Activated naive CD8-positive, alpha-beta T cell treated with anti-CD3 and anti-CD28 coated beads for 36 hours (primary cell): ENCODE measurements at places on chromosomes 4 and X. TPM values are rescaled to one million over a fixed set of nuclear protein-coding genes. Genes with fewer than 3 reads are reported as not detected.

The ABHD18 gene
- total RNA-seq: 18.4 TPM

The IL21 gene
- total RNA-seq: not detected

The RAB40A gene
- 0.14 TPM for total RNA-seq

The FLNA gene
- 696 TPM for total RNA-seq

The NHS gene
- 25.6 TPM for total RNA-seq

The ADH7 gene
- not detected for total RNA-seq

The APELA gene
- total RNA-seq: not detected

The SSX3 gene
- total RNA-seq: not detected

The VCX2 gene
- not detected for total RNA-seq

The DCAF12L2 gene
- not detected for total RNA-seq

The TIGD2 gene
- total RNA-seq: 3.2 TPM

The UGT2B17 gene
- total RNA-seq: not detected

The MGARP gene
- total RNA-seq: 0.38 TPM

The GPRIN3 gene
- 9.2 TPM for total RNA-seq

The GAGE12F gene
- not detected for total RNA-seq

The ESX1 gene
- not detected for total RNA-seq
